ENCODE measurements at places on chromosomes 5 and 9.
A peak's percentile ranks its signal among the peaks of the same experiment; 100 is the strongest.

- DNase-seq = no peak
Measured at GRCh38 chr9:120989065-120989464, 61.0 kb downstream of the C5 start.

DNA sequence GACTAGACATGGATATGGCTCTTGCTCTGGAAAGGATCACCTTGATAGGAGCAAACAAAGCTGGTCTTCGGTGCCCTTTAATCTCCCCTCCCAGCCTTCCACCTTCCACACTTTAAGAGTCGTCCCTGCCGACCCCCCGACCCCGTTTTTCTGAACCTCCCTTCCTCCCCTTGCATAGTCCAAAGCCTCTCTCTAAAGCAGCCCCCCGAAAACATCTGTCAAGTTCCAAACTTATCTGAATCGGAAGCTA lies 423 bp upstream of the NUP214 start:
- no peak for DNase-seq

DNA sequence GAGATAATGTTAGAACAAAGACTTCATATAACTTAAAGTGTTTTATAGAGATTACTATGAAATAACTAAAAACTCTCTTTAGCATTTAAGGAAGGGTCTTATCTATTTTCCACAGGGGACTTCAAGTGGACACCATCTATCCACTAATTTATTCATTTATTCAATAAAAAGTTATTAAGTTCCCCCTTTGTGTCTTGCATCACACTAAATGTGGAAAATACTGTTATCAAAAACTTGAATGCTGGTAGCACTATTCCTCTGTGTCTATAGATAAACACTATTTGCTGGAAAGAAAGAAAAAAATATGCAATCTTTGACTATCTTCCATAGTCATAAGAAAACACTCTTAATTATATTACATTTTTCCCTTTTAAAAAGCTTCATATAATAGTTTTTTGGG lies 20.1 kb upstream of the ZNF622 start:
- DNase-seq = no peak

GRCh38 chr9:129141066-129142041 lies 30.1 kb downstream of the PTPA start:
- peak; percentile 65 for DNase-seq

DNA sequence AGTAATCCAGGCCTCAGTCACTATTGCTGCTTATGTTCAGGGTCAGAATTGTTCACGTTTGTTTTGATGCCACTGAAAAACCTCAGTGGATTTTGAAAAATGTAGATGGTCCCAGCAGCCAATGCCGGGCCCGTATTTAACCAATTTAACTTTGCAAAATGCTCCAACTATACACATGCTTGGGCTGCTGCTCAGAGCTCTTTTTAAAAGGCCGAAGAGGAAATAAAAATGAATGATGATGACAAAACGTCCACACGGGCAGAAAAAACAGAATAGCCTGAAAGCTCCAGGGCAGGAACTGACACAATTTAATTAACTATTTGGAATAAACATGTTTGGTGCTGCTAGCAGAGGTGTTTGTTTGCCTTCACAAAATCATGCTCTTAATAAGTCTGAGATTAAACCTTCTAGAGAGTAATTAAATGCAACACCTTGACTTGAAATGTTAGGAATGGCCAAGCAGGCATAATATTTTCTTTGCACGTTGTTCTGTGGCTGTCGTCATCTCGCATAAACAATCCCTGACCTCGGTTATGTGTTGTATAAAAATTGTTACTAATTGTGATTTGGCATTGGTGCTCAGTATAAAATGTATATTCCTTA lies 152.7 kb downstream of the SLIT3 start:
- DNase-seq = no peak

GRCh38 chr5:87408204-87408603 lies 4.5 kb downstream of the CCNH start:
- no peak for DNase-seq

- no peak for DNase-seq
Measured at GRCh38 chr5:86625148-86625547, 7.4 kb downstream of the COX7C start.

DNA sequence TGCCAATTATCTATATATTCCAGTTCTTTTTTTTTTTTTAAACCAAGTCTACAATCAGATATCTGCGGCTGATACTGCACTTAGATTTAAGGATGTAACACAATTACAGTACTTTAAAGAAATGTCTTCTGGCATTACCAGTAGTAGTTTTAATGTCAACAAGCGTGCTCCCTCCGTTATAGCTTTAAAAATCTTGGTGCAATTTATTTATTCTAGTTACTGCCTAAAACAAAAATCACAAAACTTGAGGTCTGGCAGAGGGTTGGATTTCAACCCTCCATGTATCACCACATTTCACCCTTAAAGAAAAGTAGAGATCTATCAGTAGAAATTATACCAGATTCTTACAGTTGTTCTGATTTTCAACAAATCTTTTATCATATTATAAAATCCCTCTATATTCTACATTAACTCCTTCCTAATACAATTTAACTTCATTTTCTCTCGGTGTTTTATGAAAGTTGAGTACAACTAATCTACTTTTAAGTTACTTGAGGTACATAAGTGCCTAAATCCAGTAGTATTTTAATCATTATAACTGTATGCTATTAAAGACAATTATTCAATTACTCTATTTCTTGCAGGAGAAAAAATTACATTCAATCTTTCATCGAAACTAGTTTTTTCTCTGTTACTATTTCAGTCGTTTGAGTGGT lies 2.0 kb upstream of the RICTOR start:
- DNase-seq = no peak

- DNase-seq = peak; percentile 83
Measured at GRCh38 chr9:136245219-136246150, at the start of gene QSOX2. TSS of gene QSOX2 (minus strand) at chr9:136245812. CDS start at chr9:136245803, 9 bp downstream.

GRCh38 chr9:127154390-127155191 lies 32.2 kb upstream of the ANGPTL2 start:
- peak; percentile 68 for DNase-seq

DNA sequence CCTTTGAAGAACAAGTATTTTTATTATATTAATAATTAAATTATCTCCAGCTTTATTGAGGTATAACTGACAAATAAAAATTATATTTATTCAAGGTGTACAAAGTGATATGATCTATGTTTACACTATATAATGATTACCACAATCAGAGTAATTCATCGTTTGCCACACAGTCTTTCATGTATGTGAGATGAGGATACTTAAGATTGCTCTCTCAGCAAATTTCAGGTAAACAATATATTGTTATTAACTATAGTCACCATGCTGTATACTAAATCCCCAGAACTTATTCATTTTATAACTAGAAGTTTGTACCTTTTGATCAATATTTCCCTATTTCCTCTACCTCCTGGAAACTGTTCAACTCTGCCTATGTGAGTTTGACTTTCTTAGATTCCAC lies 16.7 kb upstream of the CCNO start:
- no peak for DNase-seq

- no peak for DNase-seq
Measured at GRCh38 chr5:157549954-157550549, 25.5 kb downstream of the ADAM19 start.

GRCh38 chr5:6401410-6401809 lies 23.1 kb upstream of the MED10 start:
- no peak for DNase-seq

DNA sequence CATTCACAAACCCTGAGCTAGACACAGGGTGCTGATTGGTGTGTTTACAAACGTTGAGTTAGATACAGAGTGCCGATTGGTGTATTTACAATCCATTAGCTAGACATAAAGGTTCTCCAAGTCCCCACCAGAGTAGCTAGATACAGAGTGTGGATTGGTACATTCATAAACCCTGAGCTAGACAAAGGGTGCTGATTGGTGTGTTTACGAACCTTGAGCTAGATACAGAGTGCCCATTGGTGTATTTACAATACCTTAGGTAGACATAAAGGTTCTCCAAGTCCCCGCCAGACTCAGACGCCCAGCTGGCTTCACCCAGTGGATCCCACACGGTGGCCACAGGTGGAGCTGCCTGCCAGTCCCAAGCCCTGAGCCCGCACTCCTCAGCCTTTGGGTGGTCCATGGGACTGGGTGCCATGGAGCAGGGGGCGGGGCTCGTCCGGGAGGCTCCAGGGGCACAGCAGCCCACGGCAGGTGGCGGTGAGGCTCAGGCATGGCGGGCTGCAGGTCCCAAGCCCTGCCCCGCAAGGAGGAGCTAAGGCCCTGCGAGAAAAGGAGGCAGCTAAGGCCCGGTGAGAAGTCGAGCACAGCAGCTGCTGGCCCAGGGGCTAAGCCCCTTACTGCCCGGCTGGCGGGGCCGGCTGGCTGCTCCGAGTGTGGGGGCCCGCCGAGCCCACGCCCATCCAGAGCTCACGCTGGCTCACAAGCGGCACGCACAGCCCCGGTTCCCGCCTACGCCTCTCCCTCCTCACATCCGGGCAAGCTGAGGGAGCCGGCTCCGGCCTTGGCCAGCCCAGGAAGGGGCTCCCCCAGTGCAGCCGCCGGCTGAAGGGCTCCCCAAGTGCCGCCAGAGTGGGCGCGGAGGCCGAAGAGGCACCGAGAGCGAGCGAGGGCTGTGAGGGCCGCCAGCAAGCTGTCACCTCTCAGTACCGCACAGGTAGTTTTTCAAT lies 1039.2 kb upstream of the CDH9 start:
- DNase-seq = no peak

DNA sequence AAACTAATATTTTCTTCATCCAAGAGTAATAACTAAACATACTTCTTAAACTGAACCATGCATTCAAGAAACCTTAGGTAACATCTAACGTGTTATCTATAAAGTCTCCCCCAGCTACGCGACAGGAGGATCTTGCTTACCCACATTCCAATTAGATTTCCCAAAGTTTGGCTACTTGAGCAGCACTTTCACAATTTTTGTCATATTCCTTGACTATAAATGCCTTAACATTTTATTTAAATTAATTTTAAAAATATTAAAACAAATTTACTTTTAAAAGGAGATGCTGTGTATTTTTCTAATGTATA lies 25.3 kb upstream of the IFNE start:
- no peak for DNase-seq

GRCh38 chr9:98380065-98380681 lies 124.7 kb upstream of the TBC1D2 start:
- DNase-seq = no peak

DNA sequence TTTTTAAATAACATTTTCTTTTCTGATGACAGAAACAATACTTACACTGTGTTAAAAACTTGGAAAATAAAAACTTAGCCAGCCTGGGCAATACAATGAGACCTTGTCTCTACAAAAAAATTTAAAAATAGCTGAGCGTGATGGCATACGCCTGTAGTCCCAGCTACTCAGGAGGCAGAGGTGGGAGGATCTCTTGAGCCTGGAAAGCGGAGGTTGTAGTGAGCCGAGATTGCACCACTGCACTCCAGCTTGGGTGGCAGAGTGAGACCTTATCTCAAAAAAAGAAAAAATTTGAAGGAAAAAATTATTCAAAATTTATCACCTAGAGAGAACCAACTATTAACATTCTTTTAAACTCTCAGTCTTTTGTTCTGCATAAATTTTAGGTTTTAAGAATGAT lies 4.9 kb upstream of the CMYA5 start:
- no peak for DNase-seq

- DNase-seq = no peak
Measured at GRCh38 chr9:113301548-113301947, 1.6 kb downstream of the RNF183 start.

DNA sequence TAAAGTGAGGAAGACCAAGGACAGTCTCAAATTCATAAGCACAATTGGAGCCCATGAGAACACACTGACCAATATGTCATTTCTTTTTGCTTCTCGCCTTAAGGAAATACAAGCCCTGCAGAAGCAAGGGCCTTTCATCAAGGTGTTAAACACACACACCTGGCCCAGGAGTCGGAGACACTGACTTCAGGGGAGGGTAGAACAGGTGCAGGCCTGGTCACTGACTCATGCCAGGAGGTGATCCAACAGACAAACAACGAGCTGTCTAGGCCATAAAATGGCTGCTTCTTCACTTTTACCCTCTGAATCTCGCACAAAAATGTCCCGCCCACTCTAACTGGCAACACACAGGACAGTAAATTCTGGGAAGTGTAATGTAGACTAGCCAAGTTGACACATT lies 62.7 kb downstream of the RGMB start:
- no peak for DNase-seq

DNA sequence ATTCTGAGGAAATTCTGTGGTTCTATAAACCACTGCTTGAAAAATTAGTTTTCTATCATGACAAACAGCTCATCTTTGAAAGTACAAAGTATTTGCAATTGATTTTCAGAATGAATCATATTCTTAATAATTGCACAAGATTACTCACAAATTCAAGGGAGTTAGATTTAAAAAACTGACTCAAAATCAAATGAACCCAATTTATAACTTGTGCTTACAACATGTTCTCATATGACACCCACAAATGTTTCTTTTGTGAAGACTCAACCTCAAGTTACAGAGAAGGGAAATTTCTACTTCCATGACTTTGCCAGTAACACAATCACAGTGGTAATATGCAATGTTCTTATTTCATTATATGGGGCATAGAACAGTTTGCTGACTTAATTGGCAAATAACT lies 272.0 kb upstream of the ACTBL2 start:
- DNase-seq = no peak

GRCh38 chr5:120073722-120074121 lies 390.4 kb upstream of the PRR16 start:
- no peak for DNase-seq

- DNase-seq = no peak
Measured at GRCh38 chr5:36648426-36648825, 42.0 kb downstream of the SLC1A3 start.

GRCh38 chr5:74194196-74194595 lies 446.3 kb downstream of the ENC1 start:
- no peak for DNase-seq

DNA sequence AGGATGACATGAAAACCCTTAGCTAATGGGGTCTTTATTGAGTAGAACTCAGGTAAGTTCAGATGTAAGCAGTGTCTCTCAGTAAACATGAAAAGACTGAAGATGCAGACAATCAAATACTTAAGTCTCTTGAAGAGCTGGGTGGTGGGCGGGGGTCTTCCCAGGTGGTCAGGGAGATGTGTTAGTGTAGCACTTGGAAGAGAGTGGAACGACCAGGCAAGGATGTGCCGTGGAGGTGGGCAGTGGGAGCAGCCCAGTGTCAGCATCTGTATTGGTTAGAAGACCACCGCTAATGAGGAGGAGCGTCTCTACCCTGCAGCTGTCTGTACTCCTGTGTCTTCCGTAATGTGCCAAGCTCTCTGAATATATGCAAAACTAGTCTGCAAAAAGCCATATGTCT lies 4.4 kb downstream of the S1PR3 start:
- peak; percentile 10 for DNase-seq

DNA sequence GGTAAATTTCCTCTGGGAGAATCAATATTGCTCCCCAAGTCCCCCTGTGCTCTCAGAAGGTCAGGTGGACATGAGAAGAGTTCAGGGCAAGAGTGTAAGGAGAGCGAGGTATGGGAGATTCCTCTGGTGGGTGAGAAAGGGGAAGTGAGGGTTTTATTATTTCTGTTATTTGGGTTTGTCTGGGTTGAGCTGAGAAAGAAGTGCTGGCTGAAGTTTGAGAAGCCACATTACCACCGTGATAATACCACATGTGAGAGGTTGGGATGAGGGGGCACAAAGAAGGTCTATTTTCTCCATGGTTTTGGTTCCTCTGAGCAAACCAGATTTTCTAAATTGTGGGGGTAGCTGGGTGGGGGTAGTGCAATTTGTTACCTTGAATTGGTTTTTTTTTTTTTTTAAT lies 350.4 kb downstream of the OSTF1 start:
- no peak for DNase-seq

- no peak for DNase-seq
Measured at GRCh38 chr5:112350626-112351025, 68.5 kb downstream of the EPB41L4A start.

GRCh38 chr9:122822056-122822455 lies 6.3 kb downstream of the PDCL start:
- DNase-seq = no peak

Data from uterus (tissue), 4 donors.